Stimulated activated CD8-positive, alpha-beta memory T cell treated with anti-CD3 and anti-CD28 coated beads, Interleukin-15, amount 100 ng/mL, for 48 hours (primary cell): ENCODE measurements at places on chromosomes 1 and 21.

- DNase-seq, result no peak
Measured at GRCh38 chr1:236124965-236125364, 17.4 kb upstream of the GPR137B start.

DNA sequence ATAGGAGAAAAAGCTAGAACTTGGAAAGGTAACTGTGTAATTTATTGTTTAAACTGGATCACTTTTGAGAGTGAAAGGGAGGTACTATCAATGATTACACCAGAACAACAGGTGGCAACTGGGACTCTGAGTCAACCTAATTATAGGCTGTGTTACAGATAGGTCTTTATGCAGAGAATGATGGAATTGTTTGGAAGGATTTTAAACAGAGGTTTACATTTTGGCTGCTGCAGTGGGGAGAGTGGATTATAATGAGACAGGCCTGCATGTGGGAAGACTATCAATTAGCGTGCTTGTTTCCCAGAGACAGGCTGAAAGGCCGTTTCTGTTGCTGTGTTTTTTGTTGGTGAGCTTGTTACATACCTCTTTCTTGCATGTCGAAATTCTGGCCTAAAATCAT is 432.9 kb downstream of the PLA2G4A start:
- DNase-seq, result no peak

GRCh38 chr1:202063093-202063492 is 52.7 kb downstream of the ELF3 start:
- DNase-seq, result no peak

DNA sequence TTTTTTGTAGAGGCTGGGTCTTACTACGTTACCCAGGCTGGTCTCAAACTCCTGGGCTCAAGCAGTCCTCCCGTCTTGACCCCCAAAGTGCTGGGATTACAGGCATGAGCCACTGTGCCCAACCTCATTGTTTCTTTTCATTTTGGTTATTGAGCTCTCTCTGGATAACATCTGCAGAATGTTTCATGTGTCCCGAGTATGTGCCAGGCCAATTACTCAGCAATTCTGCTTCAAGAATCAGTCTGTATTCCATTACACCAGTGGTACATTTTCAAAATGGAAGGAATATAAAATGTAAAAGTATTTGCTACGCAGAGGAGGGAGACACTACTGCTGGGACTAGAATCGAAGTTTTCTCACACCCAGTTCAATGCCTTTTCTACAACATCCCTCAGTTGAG is 1.7 kb upstream of the ELOA start:
- DNase-seq, result no peak

- DNase-seq, result no peak
Measured at GRCh38 chr1:63575340-63575826, 17.8 kb upstream of the PGM1 start.

- DNase-seq, result no peak
Measured at GRCh38 chr1:103267266-103267665, 158.9 kb upstream of the COL11A1 start.
